ENCODE measurements at places on chromosomes 5 and 9.

DNA sequence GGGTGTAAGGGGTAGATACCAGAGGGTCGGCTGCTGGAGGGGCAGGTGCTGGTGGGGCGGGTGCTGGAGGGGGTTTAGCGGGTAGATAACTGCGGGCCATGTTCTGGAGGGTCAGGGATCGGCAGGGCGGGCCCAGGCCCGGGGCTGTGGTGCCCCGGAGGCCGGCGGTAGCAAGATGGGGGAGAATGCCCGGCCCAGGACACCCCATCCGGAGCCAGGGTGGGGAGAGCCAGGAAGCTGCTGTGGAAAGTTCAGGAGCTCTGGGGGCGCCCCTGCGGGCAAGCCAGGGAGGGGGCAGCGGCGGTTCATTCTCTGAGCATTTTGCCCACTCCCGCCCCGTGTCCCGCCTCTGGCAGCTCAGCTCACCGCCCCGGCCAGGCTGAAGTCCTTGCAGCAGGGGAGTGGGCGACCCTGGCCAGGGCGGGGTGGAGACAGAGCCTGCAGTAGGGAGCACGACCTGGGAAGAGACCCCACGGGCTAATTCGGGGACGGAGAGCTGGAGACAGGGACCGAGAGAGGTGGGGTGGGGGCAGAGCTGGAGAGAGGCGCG lies 538 bp downstream of the PRRT1B start:
- DNase-seq: no peak

DNA sequence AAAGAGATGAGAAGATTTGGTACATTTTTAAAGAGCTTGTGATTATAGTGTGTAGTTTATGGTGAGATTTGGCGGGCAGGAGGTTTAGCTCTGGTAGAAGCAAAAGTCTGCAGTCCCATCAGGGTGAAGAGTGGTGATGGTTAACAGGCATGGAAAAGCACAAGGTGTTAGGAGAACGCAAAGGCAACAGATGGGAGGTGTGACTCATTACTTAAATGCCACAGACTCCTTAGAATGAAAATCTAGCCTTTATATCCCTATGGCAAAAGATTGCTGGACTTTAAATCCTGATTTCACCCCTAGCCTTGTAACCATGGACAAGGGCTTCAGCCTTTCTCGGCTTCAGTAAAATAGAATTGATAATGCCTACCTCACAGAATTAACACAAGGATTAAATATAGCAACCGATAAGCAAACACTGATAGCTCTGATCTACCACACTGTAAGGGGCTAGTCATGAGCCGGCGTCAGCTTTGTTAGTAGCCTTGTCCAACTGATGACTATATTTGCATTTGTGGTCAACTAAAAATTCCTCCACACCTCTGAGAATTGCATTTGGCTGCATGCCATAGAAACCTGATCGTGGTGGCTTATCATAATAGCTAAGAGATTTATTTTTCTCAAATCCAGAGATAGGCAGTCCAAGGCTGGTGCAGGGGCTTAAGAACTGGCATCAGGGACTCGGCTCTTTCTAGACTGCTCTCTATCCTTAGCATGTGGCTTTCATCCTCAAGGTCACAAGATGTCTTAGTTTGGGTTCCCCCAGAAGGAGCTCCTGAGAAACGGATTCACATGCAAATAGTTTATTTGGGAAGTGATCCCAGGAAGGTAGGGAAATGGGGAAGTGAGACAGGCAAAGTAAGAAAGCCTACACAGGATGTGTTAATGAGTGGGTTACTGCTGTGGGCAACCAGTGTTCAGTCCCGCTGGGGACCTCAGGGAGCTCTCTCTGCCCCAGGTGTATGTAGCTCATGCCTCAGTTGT lies 19.6 kb downstream of the MFAP3 start:
- DNase-seq: no peak

DNA sequence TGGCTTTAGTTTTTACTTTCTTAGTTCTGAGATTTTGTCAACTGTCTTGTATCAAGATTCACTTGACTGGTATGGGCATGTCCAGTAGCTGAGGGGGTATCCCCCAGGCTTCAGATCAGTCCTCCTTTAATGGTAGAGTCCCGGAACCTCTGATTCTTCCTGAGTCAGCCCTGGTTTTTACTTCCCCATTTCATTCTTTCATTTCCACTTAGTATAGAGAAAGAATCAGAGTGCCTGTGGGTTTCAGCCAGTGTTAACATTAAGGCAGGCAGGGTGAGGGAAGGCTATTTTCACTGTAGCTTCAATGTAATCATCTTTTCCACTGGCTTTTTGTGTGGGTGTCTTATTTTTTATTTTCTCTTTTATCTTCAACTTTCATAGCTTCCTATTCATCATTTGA lies 8.3 kb upstream of the COMMD10 start:
- no peak for DNase-seq

DNA sequence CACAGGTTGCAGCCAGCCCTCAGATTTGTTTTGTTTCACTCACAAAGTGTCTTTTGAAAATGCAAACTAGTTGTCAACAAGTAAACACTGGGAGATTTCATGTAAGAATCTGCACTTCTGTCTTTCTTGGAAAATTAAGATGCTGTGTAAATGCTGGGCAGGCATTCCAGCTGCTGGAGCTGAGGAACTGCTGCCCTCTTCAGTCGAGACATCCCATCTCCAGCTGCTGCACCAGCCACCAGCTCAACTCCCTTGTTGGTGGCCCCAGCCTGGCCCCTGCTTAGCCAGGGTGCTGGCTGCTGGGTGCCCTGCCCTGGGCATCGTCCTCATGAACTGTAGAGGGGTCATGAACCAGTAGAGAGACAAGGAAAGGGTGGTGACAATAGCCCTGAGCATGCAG lies 33.1 kb upstream of the AFAP1L1 start:
- no peak for DNase-seq

All from activated gamma-delta T cell (primary cell).